ENCODE measurements at places on chromosomes 5 and 9.

- DNase-seq: no peak
Measured at GRCh38 chr5:181056431-181056830, 16.4 kb downstream of the BTNL9 start.

DNA sequence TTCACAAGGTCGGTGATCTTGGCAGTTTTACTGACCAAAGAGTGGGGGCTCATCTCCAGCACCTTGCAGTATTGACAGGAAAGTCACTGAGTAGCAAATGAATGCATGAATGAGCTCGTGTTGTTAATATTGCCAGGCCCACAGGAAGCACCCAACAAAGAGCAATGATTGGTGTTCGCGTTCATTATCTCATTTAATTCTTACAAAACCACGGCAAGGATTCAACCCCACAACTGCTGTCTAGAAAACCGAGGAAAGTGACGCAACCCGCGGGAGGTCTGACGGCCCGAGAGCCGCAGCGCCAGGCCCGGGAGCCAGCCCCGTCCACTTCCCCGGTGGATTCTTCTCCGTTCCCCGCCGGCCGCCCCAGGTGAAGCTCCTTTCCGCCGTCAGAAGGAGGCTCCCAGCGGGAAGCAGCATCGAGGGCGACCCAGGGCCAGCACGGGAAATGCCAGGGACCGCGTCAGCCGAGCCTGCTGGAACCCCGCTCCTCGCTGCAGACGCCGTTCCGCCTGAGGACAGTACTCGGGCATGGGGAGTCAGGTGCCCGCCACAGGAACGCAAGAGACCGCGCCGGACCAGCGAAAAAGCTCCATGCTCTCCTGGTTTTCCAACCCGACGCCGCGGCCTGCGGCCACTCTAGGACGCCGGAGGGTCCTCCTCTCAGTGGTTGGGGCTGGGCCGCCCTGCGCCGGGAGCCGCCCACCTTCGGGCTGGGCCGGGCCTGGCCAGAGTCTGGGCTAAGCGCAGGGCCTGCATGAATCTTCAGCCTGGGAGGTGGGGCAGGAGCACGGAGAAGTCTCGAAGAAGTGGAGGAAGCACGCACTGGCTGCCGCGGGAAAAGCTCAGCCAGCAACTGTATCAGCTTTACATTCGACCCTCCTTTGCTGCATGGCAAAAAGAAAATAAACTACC is 19.8 kb upstream of the FER start:
- peak; percentile 38 for DNase-seq

- no peak for DNase-seq
Measured at GRCh38 chr9:98101416-98101815, 17.6 kb downstream of the TRIM14 start.

DNA sequence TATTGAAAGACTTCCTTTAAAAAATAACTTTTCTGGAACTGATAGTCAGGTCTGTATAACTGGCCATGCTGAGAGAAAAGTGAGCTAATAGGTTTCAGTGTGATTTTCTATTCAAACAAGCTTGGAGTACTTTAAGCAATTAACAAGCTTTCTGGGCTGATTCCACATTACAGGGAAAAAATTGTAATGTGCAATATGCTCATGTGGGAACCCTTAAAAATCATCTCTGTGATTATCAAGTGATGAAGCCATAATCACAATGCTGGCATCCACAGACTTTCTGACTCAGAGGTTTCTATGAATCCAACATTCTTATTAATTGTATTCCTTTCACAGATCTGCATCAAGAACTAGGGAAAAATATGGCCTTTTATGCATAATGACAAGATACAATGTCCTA is 212.2 kb upstream of the ACO1 start:
- DNase-seq: no peak

GRCh38 chr9:85738509-85738908 is 3.2 kb downstream of the AGTPBP1 start:
- DNase-seq: no peak

DNA sequence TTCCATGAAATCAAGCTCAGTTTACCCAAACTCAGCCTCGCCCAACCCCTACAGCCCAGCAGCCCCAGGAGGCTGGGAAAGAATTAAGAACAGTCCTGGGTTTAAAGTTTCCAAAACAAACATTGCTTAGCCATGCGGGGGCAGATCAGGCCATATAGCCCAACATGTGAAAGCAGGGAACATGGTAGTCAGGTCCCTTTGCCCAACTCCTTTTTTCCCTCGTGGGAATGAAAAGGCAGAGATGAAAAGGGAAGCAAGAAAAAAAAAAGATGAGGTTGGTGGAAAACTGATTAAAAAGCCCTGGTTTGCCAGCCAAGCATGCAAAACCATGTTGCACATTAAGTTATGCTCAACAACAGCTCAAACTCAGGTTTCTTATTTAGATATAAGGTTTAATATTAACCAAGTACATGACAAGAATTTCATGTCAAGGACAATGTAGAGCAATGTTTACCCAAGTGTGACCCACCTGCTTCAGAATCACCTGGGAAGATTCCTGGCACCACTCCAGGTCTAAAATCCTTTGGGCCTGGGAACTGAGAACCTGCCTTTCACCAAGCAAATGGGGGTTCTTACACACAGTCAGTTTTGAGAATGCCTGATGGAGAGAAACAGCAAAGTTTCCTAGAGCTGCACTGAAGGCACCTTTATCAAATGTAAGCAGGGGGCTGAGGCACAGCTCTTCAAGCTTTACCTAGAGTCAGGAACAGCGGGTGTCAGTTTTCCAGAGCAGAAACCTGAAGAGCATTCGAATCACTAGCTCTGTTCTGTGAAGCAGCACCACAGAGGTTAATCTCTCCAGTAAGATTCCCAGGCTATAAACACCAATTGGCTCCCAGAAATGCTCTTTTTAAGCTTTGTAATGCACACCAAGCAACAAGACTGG is 1.7 kb downstream of the FREM1 start:
- no peak for DNase-seq

GRCh38 chr9:134318941-134319305 is 7.3 kb upstream of the RXRA start:
- DNase-seq: no peak

GRCh38 chr5:35698047-35698808 is 80.6 kb downstream of the SPEF2 start:
- DNase-seq: no peak

DNA sequence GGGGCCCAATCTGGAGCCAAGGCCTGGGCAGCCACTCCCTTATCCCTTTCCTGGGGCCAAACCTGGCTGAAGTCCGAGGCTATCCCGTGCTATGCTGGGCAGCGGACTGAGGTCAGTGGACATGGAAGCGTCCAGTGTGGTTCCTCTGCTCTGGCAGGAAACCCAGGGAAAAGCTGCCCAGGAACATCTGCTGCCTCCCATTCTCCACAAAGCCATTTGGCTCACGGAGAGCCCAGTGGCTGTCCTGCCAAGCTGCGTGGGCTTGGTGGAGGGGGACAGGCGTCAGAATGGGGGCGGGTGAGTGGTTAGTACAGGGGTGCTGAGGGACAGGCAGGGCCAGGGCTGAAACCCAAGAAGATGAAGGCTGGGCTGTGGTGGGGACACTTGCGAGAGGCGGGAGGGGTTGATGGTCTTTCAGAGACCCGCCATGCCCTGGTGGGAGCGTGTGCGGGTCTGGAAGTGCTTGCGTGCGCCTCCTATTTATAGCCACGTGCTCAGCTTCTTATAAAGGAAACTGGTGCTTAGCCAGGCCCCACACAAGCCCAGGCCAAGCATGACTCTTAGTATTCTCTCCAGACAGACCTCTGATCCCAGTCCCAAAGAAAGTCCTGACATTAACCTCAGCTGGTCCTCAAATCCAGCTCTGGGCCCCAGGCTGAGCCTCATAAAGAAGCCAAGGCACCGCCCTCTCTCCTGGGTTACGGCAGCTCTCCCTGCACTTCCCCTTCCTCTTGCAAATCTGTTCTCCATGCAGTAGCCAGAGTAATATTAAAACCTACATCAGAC is 9.4 kb upstream of the SLC6A7 start:
- no peak for DNase-seq

DNA sequence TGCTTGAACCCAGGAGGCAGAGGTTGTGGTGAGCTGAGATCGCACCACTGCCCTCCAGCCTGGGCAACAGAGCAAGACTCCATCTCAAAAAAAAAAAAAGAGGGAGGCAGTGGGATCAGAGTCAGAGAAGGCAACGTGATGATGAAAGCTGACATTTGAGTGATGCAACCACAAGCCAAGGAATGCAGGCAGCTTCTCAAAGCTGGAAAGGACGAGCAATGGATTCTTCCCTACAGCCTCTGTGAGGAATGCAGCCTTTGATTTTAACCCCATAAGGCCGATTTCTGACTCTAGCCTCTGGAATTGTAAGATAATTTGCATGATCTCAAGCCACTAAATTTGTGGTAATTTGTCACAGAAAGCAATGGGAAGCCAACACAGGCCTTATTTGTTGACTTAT is 9.8 kb downstream of the TGFBI start:
- DNase-seq: no peak

- DNase-seq: no peak
Measured at GRCh38 chr5:1101961-1102713, 9.7 kb downstream of the SLC12A7 start.

GRCh38 chr5:127758766-127759283 is 55.6 kb downstream of the CCDC192 start:
- no peak for DNase-seq

GRCh38 chr5:109936996-109937395 is 247.3 kb downstream of the MAN2A1 start:
- peak; percentile 50 for DNase-seq

DNA sequence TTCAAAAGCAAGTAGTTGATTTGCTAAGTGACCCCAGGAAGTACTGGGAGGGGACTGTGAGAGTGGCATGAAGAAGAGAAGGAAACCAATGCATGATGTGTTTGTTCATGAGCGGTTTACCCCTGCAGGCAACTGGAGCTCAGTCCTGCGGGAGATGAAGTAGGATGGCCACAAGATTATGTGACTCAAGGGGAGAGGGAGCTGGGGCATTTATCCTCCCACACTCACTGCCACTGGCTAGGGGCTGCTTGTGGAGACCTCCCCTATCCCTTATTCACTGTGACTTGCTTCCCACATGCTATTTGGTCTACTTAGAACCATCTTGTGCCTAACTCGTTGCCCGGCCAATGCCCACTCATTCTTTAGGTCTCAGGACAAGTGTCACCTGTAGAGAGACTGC is 60.6 kb upstream of the TRIO start:
- DNase-seq: no peak

DNA sequence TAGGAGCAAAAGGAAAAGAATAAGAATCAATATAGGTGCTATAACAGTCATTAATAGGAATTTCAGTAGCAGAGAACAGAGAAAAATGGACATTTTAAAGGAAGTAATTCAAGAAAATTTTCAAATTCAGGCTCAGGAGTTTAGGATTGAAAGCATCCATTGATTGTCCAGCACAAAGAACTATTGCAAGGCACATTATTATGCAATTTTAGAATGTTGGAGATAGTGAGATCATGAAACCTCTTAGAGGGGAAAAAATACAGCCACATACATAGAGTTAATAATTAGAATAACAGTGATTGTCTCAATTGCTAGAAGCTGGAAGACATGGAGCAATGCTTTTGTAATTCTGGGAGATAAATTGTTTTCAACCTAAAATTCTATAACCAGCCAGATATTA is 31.5 kb downstream of the CNTLN start:
- DNase-seq: no peak

GRCh38 chr5:159439002-159439401 is 108.7 kb upstream of the IL12B start:
- DNase-seq: no peak
